ENCODE measurements at places on chromosomes 3 and 15. TPM values are rescaled to one million over a fixed set of nuclear protein-coding genes. Genes with fewer than 3 reads are reported as not detected.

ARID3B gene
- 2.9 TPM for total RNA-seq

AP3B2 gene
- total RNA-seq: 1.0 TPM

NEK11 gene
- total RNA-seq: 4.4 TPM

CILP gene
- total RNA-seq: 0.24 TPM

SMARCC1 gene
- total RNA-seq: 23.3 TPM

CCR5 gene
- total RNA-seq: not detected

CLDN11 gene
- 0.21 TPM for total RNA-seq

HRG gene
- total RNA-seq: not detected

TMPRSS7 gene
- 0.08 TPM for total RNA-seq

SCN5A gene
- 0.38 TPM for total RNA-seq

SLC2A2 gene
- not detected for total RNA-seq

ASB7 gene
- total RNA-seq: 11.3 TPM

PRR20G gene
- total RNA-seq: 1.6 TPM

IMPG2 gene
- total RNA-seq: not detected

CTXN2 gene
- not detected for total RNA-seq

COPS2 gene
- total RNA-seq: 61.1 TPM

MYO1E gene
- 316 TPM for total RNA-seq

GOLGA6A gene
- 0.07 TPM for total RNA-seq

SYNPR gene
- total RNA-seq: not detected

CAMP gene
- not detected for total RNA-seq

EPHB3 gene
- total RNA-seq: 0.26 TPM

POLG gene
- total RNA-seq: 59.8 TPM

EIF4E3 gene
- 3.8 TPM for total RNA-seq

CRABP1 gene
- 1.3 TPM for total RNA-seq

CCDC39 gene
- not detected for total RNA-seq

GTPBP8 gene
- 15.5 TPM for total RNA-seq

EFCC1 gene
- not detected for total RNA-seq

HMCES gene
- 39.6 TPM for total RNA-seq

ACSBG1 gene
- 0.31 TPM for total RNA-seq

Measured in A549 treated with Mapracorat at 1 μM for 4 hours (cell line).